NCI-H1930 (cell line): ENCODE measurements at places on chromosomes 5 and 9.
A peak's percentile ranks its signal among the peaks of the same experiment; 100 is the strongest.

- no peak for DNase-seq
These were observed 196.2 kb downstream of the FRMD3 start for GRCh38 chr9:83342006-83342405.

DNA sequence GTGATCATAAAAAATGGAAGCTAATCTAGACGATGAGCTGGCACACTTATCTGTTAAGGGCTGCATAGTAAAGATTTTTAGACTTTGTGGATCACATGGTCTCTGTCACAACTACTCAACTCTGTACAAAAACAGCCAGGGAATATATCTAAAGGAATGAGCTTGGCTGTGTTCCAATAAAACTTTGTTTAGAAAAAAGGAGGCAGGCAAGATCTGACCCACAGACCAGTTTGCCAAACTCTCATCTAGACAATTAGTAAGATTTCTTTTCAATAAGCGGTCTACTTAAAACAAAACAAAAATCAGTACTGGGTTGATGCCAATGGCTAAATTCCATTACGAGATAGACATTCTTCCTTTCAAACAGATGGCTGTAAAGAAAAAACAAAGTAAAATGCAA is 53.0 kb upstream of the RETREG1 start:
- no peak for DNase-seq

GRCh38 chr5:41985945-41986695 is 61.0 kb downstream of the FBXO4 start:
- peak; percentile 90 for DNase-seq

DNA sequence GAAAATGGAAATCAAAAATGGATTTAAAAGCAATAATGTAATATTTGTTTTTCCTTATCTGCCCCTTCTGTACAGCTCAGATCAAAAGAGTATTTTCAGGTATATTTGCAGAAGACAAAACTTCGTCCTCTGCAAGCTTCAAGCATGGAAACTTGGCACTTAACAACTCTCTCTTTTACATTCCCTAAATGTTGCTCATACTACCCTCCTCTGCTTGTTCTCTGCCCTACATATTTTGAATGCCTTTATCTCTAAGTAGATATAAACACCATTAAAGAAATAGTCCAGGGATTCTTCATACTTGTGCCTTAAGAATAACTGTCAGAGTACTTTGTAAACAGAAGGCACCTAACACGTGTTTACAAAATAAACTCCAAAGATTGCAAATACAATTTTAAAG is 19.2 kb upstream of the SMC2 start:
- no peak for DNase-seq

DNA sequence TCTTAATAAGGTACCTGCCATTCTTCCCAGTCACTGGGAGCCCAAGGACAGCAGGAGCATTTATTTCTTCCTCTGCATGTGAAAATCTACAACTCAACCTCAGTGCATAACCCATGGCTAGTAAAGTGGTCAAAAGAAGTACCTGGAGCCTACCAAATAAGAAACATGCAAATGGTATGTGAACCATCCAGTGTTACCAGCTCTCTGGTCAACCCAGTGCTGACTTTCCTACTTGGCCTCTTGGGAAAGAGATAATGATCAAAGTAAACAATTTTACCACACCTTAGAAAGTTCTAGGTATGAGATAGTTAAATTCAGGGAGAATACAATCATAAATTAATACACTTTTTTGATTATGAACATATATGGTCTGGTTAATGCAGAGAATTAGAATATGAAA is 325.6 kb downstream of the ENC1 start:
- DNase-seq: no peak

- no peak for DNase-seq
These were observed 470.6 kb upstream of the MPDZ start for GRCh38 chr9:13750061-13750460.

DNA sequence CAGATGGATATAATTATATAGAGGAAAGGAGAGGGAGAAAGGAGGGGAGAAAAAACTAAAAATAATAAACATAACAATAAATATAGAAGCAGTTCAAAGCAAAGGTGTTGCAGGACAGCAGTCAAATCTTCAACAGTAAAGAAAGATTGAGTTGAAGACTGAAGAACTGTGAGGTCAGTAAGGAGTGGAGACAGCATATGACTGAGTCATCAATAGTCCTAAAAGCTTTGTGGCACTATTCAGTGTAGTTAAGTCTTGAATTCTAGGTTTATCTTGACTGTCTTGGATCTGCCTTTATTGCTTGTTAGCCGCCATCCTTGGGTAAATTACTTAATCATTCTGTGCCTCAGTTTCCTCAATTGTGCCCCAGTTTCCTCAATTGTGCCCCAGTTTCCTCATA is 137.0 kb downstream of the MRPS30 start:
- no peak for DNase-seq

DNA sequence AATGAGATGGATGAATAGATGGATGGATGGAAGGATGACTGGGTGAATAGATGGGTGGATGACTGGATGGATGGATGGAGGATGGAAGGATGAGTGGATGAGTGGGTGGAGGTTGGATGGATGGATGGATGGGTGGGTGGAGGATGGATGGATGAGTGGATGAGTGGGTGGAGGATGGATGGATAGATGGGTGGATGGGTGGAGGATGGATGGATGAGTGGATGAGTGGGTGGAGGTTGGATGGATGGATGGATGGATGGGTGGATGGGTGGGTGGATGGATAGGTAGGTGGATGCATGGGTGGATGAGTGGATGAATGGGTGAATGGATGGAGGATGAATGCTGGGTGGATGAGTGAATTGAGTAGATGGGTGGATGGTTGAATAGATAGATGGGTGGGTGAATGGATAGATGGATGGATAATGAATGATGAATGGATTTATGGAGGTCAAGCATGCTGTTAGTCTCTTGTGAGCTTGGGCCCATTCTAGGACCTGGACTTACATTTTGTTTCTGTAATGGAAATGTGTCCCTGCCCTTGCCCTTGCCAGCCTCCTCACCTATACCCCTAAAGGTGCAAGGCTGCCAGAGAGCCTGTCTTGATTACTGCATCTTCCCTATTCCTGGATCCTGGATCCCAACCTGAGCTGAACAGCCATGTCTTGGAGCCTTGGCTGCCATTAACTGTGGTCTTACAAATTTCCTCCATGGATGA is 159.7 kb upstream of the NFIL3 start:
- DNase-seq: no peak

GRCh38 chr5:65066387-65067146 is 297.8 kb downstream of the CWC27 start:
- DNase-seq: no peak
